Stimulated activated CD4-positive, alpha-beta T cell treated with anti-CD3 and anti-CD28 coated beads, Interleukin-12 subunit alpha, Interleukin-12 subunit beta, amount 100 ng/mL, for 4 hours (primary cell): ENCODE measurements at places on chromosomes 4 and X.

DNA sequence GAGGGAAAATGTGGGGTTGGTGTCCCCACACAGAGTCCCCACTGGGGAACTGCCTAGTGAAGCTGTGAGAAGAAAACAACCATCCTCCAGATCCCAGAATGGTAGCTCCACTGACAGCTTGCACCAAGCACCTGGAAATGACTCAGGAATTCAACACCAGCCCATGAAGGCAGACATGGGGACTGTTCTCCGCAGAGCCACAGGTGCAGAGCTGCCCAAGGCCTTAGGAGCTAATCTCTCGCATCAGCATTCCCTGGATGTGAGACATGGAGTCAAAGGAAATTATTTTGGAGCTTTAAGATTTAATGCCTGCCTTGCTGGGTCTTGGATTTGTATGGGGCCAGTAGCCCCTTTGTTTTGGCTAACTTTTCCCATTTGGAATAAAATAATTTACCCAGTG lies 367.9 kb downstream of the FAM133A start:
- no peak for DNase-seq

GRCh38 chr4:1327526-1328266 lies 19.3 kb upstream of the UVSSA start:
- DNase-seq: no peak

- DNase-seq: no peak
These were observed 148.1 kb upstream of the SH3RF1 start for GRCh38 chr4:169418846-169419245.

- no peak for DNase-seq
These were observed 1.8 kb upstream of the OTUD4 start for GRCh38 chr4:145182222-145182621.

DNA sequence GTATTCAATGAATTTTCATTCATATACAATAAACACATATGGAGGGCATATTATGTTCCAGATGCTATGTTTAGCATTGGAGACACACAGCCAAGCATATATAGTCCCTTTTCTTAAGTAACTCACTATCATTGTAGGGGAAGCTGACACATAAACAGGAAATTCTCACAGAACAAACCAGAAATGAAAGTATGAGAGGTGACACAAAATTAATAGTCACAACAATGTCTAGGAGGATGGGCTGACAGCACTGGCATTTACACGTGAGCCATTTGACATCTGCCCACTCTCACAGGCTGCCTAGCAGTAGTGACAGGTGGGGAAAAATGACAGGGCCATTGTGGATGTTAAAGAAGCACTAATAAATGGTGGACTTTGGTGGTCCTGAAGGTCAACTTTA lies 2.6 kb upstream of the CNOT6L start:
- peak; percentile 15 for DNase-seq

DNA sequence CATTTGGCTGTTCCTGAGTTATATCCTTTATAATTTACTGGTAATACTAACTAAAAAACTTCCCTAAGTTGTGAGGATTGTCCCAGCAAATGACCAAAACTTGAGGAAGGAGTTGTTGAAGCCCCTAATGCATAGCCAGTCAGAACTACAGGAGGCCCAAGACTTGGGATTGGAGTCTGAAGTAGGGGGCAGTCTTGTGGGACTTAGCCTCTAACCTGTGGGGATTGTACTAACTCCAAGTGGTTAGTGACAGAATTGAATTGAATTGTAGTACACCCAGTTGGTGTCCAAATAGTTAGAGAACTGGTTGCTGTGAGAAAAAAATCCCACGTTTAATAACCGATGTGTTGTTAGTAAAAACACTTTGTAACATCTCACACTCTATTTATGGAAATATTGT lies 1506.3 kb downstream of the ADGRL3 start:
- DNase-seq: no peak
